Activated CD8-positive, alpha-beta T cell treated with anti-CD3 and anti-CD28 coated beads for 36 hours (primary cell): ENCODE measurements at places on chromosomes 2 and 18. TPM values are rescaled to one million over a fixed set of nuclear protein-coding genes. Genes with fewer than 3 reads are reported as not detected.

Gene GULP1
- total RNA-seq = not detected

Gene ACVR1C
- 1.7 TPM for total RNA-seq

Gene VSNL1
- total RNA-seq = not detected

Gene NAT8
- total RNA-seq = not detected

Gene POU3F3
- total RNA-seq = not detected

- no peak for DNase-seq
Observed at GRCh38 chr18:35019933-35020332, 21.3 kb upstream of the MAPRE2 start.

GRCh38 chr2:230658877-230659652, 53.6 kb upstream of the CAB39 start:
- DNase-seq = peak; percentile 92

DNA sequence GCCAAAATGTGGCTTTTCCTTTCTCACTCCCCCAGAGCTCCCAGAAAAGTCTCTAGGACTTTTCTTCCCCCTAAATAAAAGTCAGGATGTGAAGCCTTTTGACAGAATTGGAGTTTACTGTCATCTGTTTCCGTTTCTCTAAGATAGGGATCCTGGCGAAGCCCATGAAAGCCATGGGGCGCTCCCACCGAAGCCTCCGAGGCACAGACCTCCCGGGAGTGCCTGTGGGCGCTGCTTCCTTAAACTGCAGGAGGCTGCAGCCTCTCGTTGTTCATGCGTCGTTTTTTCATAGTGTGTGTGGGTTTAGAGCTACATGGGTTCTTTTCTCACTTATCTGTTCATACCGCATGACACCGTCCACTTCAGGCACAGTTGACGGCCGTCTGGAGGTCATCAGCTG, 56.8 kb downstream of the ASAP2 start:
- no peak for DNase-seq

DNA sequence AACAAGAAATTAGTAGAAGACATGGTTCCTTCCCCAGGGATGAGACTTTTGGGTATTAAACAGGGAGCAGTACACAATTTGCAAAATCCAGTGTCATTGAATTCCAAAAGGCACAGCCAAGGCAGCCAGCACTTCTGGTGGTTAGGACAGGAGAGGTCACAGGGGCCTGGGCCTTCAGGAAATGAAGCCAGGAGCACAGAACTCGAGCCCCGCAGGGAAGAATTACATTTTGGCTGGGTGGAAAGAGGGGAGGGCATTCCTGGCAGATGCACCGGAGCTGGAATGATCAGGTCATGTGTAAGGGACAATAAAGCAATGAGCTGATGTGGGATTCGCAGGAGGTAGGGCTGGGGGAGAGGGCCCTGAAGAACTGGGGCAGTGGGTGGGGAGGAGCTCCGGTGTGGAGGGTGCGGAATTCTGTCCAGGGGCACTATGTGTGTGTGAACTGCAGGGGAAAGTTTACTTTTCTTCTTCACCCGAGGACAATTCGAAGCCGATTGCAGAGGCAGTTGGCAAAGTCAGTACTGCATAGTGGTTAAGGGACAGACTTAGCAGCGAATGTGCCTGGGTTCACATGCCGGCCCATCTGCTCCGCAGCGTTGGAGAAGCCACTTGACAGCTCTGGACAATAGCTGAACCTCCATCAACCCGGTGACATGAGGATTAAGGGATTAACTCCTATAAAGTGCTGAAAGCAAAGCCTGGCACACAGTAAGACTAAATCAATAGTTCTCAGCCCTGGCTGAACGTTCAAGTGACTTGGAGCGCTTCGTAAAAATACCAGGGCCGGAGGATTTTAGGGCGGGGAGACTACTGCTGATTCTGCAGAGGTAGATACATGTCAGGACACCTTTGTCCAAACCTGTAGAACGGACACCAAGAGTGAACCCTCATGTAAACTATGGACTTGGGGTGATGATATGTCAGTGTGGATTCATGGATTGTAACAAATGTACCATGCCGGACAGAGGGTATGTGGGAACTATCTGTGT, 36.4 kb downstream of the ALPK2 start:
- DNase-seq = no peak

- DNase-seq = peak; percentile 84
Observed at GRCh38 chr2:37585982-37586621, 85.3 kb downstream of the CDC42EP3 start.

- no peak for DNase-seq
Observed at GRCh38 chr2:43098539-43098938, 127.9 kb downstream of the ZFP36L2 start.

- DNase-seq = no peak
Observed at GRCh38 chr18:60691061-60691460, 318.5 kb upstream of the MC4R start.

GRCh38 chr18:21303445-21303844, 61.4 kb downstream of the GREB1L start:
- no peak for DNase-seq

DNA sequence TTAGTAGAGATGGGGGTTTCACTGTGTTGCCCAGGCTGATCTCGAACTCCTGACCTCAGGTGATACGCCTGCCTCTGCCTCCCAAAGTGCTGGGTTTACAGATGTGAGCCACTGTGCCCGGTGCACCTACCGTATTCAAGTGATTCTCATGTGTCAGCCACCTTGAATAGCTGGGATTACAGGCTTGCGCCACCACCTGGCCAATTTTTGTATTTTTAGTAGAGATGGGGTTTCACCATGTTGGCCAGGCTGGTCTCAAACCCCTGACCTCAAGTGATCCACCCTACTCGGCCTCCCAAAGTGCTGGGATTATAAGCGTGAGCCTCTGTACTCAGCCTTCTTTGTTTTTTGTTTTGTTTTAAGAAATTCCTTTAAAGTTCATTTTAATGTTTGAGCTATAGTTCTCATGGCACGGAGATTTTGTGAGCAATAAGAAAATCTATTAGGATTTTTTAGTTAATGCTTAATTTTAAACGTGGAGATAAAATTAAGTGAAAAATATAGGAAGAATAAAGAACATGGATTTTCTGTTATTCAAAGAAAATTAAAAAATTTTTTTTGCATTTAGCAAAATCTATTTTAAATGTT, 242.6 kb downstream of the PHLPP1 start:
- DNase-seq = peak; percentile 75

DNA sequence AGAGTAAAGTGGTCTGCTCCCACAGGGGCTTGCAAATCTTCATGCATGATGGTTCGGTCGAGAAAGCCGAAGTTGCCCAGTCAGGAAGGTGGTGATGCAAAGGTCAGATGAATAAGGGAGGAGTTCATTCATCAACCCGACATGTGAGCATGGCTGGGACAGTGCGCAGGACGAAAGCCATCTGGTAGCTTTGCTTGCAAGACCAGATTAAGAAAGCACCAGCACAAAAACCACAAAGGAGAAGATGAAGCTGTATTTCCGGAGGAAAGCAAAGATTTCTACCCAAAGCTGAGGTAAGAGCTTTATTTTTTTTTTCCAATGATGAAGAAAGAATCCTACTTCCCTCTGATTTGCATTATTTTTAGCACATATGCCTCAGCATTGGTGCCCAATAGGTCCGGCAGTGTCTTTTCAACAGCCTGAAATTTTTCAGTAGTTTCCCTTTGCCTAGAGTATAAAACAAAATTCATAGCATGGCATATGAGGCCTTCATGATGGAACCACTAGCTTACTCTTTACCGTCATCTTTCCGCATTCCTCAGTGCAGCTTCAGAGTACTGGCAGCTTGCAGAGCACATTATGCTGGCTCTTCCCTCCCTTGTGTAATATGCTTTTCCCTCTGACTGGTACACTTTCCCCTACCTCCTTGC, 112.0 kb upstream of the THOC1 start:
- DNase-seq = no peak

DNA sequence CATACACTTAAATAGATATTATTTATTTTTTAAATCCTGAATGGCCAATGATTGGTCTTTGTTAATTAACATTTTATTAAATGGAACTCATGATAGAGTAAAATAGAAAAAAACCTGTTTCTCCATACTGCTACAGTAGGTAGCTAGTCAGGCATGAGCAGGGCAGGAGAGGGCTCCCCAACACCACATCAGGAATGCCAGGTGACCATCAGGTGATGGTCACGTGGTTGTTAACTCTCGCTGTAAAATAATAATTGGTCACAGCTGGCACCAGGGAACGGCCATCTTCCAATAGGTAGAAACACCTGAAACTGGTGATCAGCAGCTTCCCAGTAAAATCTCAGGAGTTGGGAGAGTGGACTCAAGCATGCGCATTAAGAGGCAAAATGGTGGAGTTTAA, 172.2 kb downstream of the MEIS1 start:
- no peak for DNase-seq

DNA sequence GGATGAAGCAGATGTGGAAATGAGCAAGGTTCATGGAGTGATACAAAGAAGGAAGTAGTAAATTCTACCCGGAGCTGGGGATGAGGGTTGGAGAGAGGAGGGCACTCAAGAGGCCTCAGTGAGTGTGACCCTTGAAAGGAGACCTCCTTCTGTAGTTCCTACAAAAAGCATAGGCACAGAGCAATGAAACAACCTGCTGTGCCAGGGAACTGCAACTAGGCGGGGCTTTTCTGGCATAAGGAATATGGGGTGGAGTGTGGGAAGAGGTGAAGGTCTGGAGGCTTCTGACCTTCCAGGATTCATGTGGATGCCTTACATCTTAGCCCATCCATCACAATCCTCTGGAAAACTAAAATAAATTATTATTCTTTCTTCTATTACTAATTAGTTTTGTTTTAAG, 25.5 kb upstream of the PGAP1 start:
- DNase-seq = no peak

- DNase-seq = peak; percentile 86
Observed at GRCh38 chr2:10028988-10029874, 14.1 kb upstream of the KLF11 start.
